ENCODE measurements at places on chromosomes 2 and 18.

DNA sequence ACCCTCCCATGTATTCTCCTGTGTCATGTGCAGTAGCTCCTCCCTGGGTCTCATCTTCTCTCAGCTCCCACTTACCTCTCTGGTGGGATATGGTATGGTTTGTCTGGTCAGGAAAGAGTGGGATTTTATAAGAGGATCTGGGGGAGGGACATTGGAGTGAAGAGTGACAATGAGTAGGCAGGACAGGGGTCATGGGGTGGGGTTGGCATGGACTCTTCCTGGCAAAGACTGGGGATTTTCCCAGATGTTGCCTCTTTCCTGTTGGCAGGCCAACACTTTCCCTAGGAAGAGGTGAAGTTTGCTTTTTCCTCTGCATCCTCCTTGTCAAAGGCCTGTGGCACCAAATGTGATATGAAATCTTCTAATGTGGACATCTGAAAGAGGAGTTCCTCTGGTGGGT, at the start of gene REG3A:
TSS of gene REG3A (minus strand) at position 101 of the 400 bp plus-strand sequence. CDS start 348 bp downstream, outside the sequence.
- DNase-seq = no peak

- no peak for DNase-seq
Measured at GRCh38 chr2:6423944-6424343, 441.8 kb downstream of the CMPK2 start.

DNA sequence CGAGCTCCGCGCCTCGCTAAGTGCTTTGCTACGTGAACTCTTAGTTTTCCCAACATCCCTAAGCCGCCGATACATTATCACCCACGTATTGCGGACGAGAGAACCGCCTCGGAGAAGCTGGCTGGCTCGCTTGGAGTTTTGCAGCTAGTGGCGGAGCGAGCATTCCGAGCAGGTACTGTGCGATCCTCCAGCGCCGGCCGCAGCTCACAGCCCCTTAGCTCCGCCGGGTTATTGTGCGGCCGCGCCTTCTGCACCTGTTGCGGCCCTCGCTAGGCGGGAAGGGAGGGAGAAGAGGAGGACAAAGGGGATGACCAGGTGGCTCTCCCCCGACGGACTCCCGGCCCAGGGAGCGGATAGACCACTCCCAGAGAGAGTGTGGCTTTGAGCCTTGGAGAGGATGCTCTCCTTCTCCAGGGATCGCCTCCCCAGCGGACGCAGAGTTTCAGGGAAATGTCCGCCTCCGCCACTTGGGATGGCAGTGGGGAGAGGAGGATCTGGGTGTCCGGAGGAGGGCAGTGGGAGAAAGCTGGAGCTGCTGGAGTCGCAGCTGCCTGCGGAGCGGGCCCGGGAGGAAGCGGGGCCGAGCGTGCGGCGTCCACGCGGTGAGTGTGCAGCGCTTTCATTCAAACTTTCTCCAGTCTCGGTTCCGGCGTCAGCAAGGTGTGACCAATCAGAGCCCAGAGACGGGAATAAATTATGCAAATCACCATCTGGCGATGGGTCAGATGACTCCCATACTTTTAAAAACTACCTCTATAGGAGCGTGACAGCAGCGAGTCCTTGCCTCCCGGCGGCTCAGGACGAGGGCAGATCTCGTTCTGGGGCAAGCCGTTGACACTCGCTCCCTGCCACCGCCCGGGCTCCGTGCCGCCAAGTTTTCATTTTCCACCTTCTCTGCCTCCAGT, at the start of gene LIPG:
TSS of gene LIPG (plus strand) at position 769 of the 905 bp plus-strand sequence. CDS start 252 bp downstream, outside the sequence.
- peak; percentile 17 for DNase-seq

DNA sequence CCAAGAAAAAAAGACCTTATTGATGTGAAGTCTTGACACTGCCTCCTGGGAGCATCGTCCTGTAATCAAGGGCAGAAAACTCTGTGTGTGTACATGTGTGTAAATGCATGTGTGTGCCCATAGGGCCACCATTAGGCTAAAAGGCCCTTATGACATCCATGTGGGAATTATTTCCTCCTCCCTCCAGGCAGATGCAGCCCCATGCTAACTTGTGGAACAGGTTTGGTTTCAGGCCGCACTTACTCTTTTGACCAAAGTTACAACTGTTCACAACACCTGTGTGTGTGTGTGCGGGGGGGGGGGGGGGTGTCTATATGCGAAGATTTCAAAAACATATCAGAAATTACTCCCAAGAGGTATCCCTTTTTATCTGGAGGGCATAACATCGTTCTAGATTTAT, 87.4 kb upstream of the SLC14A2 start:
- DNase-seq = no peak

GRCh38 chr18:22961156-22961555, 28.0 kb downstream of the RBBP8 start:
- no peak for DNase-seq

GRCh38 chr2:65349863-65350262, 82.5 kb downstream of the SPRED2 start:
- DNase-seq = no peak

GRCh38 chr2:138615257-138615656, 113.7 kb downstream of the SPOPL start:
- DNase-seq = no peak

DNA sequence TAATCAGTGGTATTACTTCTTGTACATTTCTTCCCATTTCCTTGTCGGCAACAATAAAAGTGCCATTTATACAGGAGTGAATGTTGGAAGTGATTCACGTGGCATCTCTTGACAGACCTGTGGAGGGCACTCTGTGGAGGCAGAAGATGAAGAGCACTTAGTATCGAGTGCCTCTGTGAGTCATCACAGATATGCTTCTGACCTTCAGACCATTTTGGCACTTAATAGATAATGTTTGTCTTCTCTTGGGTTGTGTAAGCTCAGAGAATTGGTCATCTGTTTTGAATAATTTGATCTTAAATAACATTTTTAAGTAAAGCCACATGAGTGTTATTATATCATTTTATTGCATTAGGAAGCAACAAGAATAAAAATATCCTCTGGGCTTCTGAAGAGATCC, 305.5 kb downstream of the PTPRM start:
- no peak for DNase-seq

DNA sequence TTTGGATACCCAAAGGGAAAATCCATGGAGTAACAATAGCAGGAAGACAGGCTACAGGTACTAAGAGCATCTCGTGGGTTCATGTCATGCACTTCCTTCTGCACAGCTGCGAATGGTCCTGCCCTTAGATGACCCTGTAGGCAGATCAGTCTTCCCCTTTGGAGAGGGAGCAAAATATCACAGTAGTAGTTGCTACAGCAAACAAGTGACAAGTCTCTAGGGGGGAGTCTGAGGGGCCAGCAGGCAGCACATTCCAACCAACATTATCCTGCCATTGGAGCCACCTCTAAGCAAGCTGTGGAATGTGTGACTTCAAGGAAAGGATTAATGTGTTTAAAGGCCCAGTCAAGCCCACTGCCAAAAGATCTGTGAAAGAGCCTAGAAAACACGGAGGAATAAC, 273.2 kb upstream of the PARD3B start:
- no peak for DNase-seq

GRCh38 chr2:47174733-47175361, 19.7 kb upstream of the STPG4 start:
- no peak for DNase-seq

GRCh38 chr2:151855111-151855510, 26.9 kb upstream of the ARL5A start:
- DNase-seq = no peak

All from stimulated activated CD4-positive, alpha-beta T cell treated with anti-CD3 and anti-CD28 coated beads, TNF-alpha, amount 100 ng/mL, for 1 hour (primary cell).